Activated naive CD4-positive, alpha-beta T cell treated with anti-CD3 and anti-CD28 coated beads for 36 hours (primary cell): ENCODE measurements at places on chromosomes 3 and 15.

DNA sequence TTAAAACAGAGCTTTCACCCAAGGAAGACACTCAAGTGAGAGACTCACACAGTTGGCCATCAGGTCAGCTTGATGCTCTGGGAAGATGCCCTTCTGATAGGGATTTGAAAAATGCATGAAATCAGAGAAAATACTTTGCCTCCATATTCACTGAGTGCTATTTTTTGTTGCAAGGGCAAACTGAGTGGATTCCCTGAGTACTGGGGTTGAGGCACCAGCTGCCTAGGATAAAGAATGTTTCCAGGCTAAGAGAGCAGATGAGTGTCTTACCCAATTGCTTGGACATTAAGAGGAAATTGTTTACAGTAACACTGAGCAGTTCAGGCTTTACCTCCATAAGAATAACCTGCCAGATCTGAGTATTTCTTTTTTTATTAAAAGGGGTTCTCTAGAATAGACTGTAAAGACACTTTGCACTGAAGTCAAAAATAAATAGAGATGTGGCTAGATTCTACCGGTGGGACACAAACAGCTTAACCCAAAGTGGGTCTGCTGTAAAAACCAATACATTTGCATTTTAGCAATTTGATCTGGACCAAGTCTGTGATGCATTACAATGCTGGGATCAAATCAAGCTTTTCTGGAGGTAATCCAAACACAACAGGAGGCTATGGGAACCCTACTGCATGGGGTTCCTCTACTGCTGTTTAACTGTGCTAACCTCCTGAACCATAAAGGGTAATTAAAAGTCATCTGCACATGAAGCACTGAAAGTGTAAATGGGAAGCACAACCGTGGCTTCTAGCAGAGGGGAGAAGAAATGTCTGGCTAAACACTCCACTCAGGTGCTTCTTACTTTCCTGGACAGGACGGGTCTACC, 238.8 kb upstream of the WNT5A start:
- no peak for DNase-seq

DNA sequence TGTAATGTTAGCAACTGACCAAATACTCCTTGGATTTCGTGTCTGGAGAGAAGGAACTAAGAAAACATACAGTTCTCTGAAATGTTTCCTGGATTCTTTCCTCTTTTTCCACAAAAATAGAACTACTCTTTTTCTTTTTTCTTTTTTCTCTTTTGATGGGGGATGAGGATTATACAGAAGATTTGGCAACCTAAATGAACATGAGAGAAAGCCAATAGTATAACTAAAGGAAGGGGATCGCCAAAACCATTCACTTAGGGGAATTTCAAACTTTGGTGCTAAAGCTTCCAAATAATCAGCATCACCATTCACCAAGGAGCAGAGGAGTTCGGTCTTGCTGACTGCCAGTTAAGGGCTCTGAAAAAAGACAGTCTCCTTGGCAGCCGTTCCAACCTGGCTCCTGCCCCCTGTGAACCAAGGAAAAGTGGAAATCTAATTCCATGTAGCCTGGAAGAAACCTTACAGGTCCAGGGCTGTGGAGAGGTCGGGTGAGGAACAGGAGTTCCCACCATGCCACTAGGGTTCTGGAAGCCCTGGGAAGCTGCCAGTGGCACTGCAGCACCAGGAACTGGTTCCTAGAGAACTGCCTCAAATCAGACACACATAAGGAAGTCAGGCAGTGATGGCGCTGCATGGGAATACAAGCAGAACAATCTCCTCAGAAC, 176.9 kb downstream of the TNIK start:
- no peak for DNase-seq

DNA sequence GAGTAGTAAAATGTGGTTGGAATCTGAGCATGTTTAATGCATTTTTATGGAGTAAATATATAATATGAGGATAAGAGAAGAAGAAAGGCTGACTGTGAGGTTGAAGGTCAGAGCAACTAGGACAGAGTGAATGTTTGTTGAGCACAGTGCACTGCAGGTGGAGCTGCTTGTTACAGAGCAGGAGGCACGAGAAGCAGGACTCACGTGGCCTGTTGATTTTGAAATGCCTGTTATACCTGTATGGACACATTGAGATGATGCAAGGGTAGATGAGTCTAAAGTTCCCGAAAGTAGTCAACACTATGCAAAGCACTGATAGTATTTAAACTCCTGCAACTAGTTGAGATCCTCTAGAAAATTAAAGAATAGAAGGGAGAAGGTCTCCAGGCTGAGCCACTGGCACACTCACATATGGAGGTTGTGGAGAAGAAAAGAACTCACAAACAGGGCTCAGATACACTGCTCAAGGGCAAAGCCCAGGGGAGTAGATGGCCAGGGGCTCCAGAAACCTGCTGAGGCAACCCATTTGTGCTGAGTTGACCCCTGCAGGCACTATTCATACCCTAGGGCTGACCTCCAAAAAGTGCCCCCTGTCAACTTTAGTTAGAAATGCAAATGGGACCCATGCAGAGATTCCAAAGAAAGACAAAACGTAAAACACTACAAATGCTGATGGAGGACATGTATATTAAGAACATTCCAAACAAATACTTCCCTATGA, 541.5 kb downstream of the GABRG3 start:
- no peak for DNase-seq

DNA sequence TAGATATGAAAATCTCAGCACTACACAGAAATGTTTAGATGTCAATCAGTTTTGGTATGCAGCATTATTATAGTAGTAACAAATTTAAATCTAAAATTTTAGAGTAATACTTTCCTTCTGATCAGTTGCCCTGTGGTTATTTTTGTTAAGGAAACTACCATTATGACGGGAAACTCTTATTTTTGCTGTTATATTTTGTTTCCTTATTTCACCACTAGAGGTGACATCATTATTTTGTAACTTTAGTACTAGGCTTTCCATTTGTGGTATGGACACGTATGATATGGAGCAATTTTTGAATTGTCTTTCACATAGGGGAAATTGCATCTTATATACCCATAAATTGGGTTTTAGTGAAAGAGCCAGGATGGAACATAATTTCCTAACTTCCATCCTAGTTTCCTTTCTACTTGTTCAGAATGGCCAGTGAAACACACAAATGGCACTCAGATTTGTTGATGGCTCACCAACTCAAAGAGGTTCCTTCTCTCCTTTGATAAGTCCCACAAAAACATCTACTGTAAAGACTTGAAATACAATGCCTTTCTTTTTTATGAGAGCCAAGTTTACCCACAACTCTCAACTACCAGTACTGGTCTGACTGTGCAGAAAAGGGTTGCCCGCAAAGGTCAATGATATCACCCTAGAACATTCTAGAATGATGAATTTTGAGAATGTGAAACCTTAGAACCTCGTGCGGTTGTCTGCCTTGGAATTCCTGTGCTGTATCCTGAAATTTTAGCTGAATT, 19.4 kb upstream of the PPP4R2 start:
- peak; percentile 21 for DNase-seq

DNA sequence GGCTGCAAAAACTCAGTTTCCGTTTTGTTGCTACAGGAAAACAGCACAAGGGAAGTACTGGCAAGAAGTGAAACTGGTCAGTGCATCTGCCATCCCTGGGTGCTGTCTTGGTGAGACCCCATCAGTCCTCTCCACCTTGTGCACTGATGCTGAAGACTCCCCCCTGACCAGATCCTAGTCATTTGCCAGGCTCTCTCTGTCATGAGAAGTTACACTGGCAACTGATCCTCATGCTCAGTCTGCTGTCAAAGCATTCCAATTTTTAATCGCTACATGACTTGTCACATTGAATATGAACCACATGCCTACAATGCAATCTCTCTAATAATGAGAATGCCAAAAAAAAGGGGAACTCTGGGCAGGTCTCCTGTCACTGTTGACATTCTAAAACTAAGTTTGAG, 296.5 kb downstream of the ZIC1 start:
- no peak for DNase-seq

GRCh38 chr3:65348398-65348995, 660.7 kb upstream of the ADAMTS9 start:
- DNase-seq: no peak

DNA sequence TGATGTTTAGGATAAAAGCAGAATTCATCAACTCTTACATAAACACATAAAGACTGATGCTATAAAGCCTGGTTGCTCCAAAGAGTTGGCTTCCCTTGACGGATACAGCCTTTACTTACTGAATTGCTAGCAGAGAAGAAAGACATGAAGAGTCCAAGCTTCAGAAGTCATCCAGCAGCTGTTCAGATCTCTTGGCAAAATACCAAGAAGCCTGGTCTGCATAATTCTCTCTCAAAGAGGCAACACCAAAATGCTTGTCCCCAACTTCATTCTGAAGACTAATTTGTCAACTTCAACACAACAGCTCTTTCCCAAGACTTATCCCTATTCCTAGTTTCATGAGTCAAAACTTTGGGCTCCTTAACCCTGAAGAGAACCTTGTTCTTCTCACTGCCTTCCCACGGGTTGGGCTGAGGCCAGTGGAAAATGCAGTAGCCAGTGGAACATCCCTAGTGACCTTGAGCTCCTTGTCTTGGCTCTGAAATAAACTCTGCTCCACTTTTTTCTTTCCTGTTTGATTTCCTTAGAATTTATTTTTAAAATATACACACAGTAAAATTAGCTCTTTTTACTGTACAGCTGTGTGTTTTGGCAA, 119.2 kb upstream of the THBS1 start:
- DNase-seq: no peak

DNA sequence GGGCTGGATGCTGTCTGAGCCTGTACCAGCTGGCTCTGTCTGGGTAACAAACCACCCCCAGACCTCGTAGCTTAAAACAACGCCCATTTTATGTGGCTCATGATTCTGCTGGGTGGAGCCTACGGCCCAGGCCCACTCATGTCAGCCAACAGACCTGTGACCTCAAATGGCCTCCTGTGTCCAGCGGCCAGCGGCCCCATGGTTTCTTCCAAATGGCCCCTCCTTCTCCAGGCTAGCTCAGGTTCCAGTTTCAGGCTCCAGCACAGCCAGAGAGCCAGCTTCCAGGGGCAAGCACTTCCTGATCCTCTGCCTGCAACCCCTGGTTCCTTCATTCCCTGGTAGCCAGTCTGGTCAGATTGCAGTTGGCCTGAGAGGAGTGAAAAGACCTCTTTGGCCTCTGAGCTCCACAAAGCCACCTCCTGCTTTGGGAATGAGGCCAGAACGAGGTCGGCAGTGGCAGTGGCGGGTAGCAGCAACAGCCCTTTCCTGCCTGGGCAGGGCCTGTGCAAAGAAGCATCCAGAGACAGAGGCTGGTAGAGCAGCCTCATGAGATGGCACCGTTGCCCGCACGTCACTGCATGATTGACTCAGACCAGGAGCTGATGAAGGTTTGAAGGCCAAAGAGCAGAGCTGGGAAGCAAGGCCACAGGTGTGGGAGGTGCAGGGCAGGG, 21.0 kb upstream of the PLXNA1 start:
- no peak for DNase-seq

DNA sequence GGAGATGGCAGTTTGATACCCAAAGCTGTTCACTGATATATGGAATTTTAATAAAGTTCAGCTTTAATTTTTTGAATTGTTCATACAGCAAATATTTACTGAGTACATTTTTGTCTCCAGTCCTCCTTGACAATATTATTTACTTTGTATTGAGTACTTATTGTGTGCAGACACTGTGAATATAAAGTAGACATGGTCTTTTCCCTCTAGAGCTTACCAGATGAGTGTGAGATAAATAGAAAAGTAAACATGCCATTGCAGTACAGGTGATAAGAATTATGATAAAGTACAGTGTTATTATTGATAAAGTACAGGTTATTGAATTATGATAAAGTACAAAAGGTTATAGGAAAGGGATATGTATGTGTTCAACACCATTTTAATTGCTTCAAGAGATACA, 2.1 kb downstream of the UBA5 start:
- DNase-seq: no peak

DNA sequence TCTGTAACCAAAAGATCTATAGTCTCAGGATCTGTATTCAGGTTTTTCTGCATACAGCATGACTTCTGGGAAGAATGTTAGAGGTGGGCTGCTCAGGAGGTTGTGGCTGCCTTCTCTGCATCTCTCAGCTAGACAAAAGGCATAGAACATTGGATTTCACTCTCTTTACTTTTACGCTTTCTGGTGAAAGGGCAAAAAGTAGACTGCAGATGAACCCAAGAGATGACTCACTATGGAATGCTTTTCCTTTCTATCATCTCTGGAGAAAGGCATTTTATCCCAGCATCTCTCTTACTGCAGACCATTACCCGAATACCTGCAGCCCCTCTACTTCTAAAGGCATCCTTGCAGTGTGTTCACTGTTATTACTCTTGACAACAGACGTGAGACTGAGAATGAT, 222.2 kb downstream of the WNT5A start:
- DNase-seq: no peak

GRCh38 chr3:195065142-195065863, 205.7 kb downstream of the XXYLT1 start:
- DNase-seq: no peak
